ENCODE measurements at places on chromosomes 12 and 14. TPM values are rescaled to one million over a fixed set of nuclear protein-coding genes. Genes with fewer than 3 reads are reported as not detected.
A peak's percentile ranks its signal among the peaks of the same experiment; 100 is the strongest.

Gene AQP2
- total RNA-seq, result not detected

DNA sequence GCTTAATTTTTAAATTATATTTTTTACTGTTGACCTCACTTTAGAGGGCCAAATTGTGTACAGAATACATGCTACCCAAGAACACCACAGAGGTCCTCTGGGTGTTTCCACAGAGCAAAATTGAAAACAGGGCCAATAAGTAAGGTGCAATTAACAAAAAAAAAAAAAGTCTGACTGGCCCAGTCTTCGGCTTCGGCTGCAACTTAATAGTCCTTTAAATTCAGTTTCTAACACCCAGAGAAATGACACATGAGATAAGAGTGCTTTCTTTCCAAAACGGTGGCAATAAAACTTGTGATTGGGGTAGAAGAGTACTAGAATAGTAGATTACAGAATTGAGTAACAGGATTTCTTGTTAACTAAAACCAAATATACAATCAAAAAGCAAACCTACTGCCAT lies 81.3 kb downstream of the MED13L start:
- no peak overlapping the region for H3K27ac ChIP-seq
- H3K36me3 ChIP-seq, result no peaks in the 10 kb centered on the region
- H3K27me3 ChIP-seq, result no peaks in the 10 kb centered on the region
- no peak for DNase-seq
- H3K4me1 ChIP-seq, result peaks cover 59% of the 10 kb centered on the region
- H3K4me3 ChIP-seq, result no peak overlapping the region

DNA sequence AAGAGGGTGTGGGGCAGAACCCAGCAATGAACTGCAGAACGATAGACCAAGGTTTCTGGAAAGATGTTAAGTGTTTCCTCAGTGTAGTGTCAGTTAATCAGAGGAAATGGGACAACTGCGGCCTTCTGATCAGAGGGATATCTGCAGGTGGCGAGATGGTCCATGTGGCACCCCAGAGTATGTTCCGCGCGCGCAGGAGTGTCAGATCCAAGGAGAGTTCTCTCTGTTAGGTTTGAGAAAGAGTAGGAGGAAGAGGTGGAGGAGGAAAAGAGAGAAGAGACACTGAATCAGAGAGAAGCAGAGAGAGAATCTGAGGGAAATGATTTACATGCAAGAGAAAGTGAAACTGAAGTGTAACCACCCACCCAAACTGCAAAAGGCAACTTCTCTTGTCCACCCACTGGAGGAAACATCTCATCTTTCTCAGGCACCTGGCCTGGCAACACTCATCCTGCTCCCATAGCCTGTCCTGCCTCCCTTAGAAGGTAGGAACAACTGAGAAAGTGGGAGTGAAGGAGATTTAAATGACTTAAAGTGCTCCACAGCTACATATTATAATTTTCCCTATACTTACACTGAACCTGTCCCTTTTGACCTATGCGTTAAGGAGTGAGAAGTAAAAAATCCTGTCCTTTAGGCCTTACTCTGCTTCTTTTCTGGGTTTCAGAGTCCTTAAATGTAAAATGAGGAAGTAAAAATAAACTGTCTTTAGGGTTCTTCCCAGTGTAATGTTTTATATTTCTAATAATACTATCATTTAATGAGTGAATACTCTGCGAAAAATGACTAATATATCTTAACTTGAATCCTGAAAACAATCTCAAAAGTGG lies 6.8 kb upstream of the TESPA1 start:
- peak overlapping the region; percentile 82 for H3K4me3 ChIP-seq
- peaks cover 64% of the 10 kb centered on the region for H3K4me1 ChIP-seq
- peaks cover 6% of the 10 kb centered on the region for H3K36me3 ChIP-seq

- H3K27me3 ChIP-seq, result no peaks in the 10 kb centered on the region
- H3K4me1 ChIP-seq, result peaks cover 32% of the 10 kb centered on the region
- peak within 1 kb of the TSS; percentile 91 for H3K27ac ChIP-seq
- H3K4me3 ChIP-seq, result peak within 1 kb of the TSS; percentile 88
- peaks cover 41% of the 10 kb centered on the region for H3K36me3 ChIP-seq
- DNase-seq, result peak; percentile 87
Measured at GRCh38 chr12:123601602-123602489, at the start of gene DDX55. DDX55 (plus strand) TSS chr12:123602099; CDS start chr12:123602149, 50 bp downstream.

GRCh38 chr14:51619561-51619960 lies 32.1 kb upstream of the FRMD6 start:
- no peaks in the 10 kb centered on the region for H3K4me1 ChIP-seq
- H3K36me3 ChIP-seq, result no peaks in the 10 kb centered on the region
- no peak overlapping the region for H3K27ac ChIP-seq
- no peak for DNase-seq
- H3K4me3 ChIP-seq, result no peak overlapping the region
